Stimulated activated CD8-positive, alpha-beta memory T cell treated with anti-CD3 and anti-CD28 coated beads, Interleukin-15, amount 100 ng/mL, for 4 hours (primary cell): ENCODE measurements at places on chromosomes 6 and 20.

GRCh38 chr6:3438190-3439167 lies 18.4 kb downstream of the SLC22A23 start:
- DNase-seq, result no peak

- peak; percentile 8 for DNase-seq
Measured at GRCh38 chr20:52410182-52410647, 218.6 kb upstream of the ZFP64 start.

GRCh38 chr6:6875818-6876470 lies 231.8 kb upstream of the RREB1 start:
- DNase-seq, result no peak

GRCh38 chr6:147564556-147564955 lies 56.1 kb downstream of the SAMD5 start:
- no peak for DNase-seq

DNA sequence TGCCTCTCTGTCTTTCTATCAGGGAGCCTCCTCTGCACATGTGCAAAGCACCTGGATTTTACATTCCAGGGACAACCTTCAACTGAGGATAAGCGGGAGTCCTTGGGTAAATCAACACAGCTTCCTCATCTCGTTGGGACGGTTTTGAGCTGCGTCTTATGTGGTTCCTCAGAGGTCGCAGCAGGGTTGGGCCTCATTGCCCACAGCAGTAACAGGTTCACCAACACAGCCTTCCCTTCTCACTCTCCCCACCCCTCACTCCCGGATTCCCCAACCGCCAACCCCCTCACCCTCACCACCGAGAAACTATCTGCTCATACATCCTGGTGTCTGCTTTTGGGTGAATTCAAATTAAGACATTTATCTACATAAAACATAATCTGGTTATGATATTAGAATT lies 155.8 kb upstream of the GGTLC1 start:
- DNase-seq, result no peak

- DNase-seq, result no peak
Measured at GRCh38 chr6:41726876-41727275, 8.5 kb downstream of the TFEB start.

DNA sequence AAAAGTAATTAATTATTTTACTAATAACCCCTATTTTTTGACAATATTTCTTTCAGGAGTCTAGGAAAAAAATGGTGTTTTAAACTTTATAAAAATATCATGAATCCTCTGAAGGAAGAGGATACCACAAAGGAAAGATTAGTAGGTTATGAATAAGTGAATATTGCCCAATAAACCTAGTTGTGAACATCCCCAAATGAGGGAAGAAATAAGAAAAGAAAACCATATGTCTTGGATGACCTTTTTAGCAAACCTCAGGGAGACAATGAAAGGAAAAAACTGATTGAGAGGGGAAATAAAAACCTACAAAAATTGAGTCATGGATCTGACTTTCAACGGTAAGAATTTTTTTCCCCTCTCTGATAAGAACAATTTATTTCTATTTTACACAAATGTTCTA lies 34.4 kb downstream of the TENT5A start:
- DNase-seq, result no peak

- DNase-seq, result no peak
Measured at GRCh38 chr6:142886431-142887170, 58.4 kb downstream of the HIVEP2 start.

DNA sequence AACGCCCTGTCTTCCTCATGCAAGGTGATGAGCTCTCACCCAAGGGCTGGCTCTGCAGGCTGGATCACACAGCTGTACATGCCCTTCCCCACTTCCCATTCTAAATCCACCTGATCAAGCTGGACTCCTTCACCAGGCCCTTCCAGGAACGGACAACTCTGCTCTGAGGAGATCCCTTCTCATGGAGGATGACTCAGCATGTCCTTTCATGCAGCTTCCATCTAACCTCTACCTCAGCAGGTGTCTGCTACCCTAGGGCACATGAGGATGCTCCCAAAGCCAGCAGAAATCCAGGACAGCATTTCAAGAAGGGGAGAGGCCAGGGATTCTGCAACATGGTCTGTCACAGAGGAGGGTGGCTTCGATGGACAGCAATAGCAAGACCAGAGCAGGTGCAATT lies 61.2 kb downstream of the PCSK2 start:
- no peak for DNase-seq

DNA sequence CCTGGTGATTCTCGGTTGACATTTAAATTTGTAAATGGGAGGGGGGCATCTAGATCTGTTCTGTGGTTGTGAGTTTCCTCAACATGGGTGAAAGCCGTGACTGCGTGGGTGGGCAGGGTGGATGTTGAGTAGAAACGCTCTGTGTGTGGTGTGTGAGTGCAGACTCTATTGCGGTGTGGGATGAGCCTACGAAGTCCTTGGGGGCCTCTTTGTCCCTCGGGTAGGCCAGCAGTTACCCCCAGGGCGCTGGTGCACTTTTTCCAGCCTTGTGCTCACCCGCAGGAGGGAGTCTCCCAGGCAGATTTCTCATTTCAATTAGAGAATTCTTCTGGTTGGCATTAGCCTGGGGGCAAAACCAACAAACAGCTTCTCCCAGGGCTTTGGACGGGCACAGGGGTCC lies 10.6 kb downstream of the TOX2 start:
- peak; percentile 54 for DNase-seq

- DNase-seq, result no peak
Measured at GRCh38 chr6:136609873-136610706, 59.9 kb upstream of the MAP7 start.

DNA sequence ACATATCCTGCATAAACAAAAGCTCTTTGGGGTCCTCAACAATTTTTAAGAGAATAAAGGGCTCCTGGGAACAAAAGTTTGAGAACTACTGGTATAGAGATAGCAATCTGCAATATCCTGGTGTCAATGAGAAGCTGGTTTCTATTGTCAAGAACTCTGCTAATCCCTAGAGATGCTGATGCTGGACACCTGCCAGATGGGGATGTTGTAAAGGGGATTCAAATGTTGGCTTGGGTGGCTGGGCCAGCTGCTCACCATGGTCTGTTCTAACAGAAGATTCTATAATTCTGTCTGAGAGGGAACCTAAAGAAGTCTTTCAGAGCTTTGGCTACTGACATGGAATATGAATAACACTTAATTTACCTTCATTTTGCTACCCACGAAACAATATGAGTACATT lies 137.8 kb downstream of the BTBD9 start:
- no peak for DNase-seq

- DNase-seq, result no peak
Measured at GRCh38 chr6:96947055-96947454, 22.5 kb downstream of the KLHL32 start.

DNA sequence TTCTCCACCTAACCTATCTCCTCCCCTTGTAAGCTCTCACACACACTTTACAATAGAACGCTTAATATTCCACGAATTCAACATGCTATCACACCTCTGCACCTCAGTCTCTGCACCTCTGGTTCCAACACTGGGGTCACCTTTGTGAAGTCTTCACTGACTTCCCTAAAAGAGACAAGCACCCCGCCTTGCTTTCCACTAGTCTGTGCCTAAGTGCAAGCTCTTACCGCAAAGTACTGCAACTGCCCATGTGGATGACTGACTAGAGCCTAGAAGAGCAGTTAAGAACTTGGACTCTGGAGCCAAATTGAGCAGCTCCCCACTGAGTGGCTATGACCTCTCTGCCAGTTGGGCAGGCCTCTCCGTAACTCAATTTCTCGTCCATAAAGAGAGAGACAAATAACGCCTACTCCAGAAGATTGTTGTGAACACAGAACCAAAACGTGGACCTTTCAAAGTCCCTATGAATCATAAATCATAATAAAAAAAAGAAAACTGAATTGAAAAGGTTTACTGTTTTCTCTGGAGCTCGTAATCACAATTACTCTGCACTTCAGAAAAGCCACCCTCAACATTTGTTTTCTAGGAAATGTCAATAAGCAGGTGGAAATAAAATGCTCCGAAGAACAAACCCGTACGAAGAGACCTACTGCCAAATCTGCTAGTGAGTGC lies 1.2 kb downstream of the IFNGR1 start:
- DNase-seq, result no peak

GRCh38 chr20:56711018-56711417 lies 81.9 kb downstream of the TFAP2C start:
- DNase-seq, result no peak

GRCh38 chr20:58847463-58847862 lies 3.2 kb downstream of the GNAS-AS1 start:
- DNase-seq, result no peak

DNA sequence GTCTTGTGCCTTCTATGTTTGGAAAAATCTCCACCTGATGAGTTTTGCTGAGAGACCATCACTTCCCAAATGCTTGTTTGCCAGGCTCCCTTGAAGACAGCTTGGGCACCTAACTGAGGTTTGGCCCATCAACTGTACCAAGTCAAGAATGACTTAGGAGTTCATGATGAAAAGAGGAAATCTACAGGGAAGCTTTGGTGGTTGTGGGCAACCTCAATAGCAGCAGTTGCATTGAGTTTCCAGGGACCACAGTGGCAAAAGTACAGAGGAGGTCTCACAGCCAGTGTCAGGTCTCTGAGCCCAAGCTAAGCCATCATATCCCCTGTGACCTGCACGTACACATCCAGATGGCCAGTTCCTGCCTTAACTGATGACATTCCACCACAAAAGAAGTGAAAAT lies 49.7 kb upstream of the PHACTR1 start:
- no peak for DNase-seq

DNA sequence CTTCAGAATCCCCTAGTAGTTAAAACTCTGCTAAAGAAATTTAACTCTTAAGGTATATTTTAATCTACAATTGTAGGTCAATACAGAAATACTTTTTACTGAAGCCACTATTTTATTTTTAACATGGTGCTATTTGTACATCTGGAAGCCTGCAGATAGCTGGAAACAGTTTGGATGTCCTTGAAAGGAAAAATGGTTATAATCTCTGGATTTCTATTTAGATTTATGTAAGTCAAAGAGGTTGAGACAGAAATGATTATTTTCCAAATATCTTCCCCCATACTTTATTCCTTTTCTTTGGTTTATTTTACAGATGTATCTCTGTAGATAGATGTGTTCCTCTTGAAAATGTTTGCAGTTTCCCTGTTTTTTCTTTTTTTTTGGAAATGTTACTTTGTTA lies 1002.2 kb downstream of the KIF16B start:
- no peak for DNase-seq

DNA sequence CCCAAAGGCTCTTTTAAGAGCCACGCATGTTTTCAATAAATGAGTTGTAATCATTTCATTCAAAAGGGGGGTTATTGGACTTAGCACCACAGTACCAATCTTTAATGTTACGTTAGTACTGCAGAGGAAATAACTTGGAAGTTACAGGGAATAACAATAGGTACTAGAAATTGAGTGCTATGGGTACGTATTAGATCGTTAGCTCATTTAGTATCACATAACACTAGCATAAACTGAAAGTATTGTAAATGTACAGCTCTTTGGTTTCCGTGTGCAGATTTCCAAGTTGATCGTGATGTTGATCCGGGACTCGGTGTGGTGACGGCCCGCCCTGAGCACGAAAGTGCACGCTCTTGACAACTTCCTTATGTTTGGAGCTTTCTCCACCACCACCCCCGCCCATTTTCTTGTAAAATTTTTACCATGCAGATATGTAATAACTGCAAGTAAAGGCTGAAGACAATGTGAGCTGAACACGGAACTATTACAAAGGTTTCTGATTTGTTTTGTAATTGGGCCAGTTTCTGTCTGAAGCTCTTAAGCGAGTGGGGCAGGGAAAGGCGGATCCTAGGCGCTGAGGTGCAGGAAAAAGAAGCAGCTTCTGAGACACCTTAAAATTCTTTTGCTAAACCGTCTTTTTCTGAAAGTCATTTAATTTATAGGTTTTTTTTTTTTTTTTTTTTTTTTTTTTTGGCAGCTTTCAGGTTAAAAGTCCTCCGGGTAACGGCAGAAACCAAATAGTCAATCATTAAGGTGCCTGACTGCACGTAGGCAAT lies 71.5 kb downstream of the HFE start:
- peak; percentile 17 for DNase-seq

DNA sequence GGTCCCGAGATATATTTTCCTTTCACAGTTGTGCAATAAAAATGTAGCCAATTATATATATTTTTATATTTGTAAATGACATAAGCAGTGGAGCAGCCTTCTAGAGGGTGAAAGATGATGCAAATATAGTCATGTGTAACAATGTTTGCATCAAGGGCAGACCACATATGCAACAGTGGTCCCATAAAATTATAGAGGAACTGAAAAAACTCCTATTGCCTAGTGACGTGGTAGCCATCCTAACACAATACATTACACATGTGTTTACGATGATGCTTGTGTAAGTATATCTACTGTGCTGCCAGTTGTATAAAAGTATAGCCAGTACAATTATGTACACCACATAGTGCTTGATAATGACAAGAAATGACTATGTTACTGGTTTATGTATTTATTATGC lies 162.8 kb downstream of the ZFAND3 start:
- no peak for DNase-seq

GRCh38 chr6:39831701-39832100 lies 39.5 kb downstream of the DAAM2 start:
- no peak for DNase-seq

GRCh38 chr6:65706436-65706835 lies 590 bp downstream of the EYS start:
- no peak for DNase-seq

DNA sequence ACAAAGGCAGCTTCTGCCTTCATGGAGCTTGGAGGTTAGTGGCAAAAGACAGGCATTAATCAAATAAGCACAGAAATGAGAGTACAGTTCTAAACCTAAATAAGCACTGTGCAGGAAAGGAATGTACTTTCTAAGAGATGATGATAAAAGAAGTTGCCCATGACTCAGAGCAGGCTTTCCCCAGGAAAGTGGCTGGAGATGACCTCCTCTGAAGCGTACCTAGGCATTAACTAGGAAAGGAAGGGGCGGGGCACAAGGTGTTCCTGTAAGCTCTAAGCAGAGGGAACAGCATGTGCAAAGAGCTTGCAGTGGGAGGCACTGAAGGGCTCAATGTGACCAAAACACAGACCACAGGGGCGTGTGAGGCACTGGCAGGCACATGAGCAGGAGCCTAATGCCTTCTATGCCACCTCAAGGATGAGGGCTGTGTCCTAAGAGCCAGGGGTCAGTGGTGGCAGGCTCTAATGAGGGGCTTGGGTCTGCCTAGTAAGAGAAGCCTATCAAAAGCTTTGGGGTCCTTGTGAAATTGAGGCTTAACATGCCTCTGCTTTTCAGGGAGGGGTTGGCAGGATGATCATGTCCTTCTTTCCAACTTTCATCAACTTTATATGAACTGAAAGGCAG lies 4.9 kb downstream of the SSTR4 start:
- no peak for DNase-seq

GRCh38 chr6:33384581-33385020 lies 7.0 kb upstream of the KIFC1 start:
- DNase-seq, result no peak
